ENCODE measurements at places on chromosomes 2 and 18.

DNA sequence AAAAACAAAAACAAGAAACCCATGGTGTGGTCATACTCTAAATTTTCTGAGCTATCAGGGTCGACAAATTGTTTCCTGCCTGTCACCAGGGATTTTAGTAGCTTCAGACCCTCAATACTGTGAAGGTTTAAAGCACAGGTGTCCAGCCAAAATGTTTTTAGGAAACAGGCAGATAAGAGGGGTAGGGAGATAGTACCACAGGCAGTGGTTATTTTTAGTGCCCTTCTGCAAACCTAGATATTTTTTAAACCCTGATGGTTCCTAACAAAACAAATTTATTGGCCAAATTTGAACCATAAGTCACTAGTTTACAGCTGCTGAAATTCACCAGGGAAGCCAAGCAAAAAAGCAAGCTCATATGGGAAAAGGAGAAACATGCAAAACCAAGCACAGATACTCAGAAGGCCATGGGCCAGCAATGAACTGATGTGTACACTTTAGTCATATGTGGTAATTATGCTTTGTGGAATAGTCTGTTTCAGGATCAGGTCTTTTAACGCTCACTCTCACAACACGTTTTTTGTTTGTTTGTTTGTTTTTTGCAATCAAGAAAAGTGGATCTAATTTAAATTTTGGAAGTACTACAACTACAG, 156.8 kb upstream of the STK17B start:
- DNase-seq, result no peak

DNA sequence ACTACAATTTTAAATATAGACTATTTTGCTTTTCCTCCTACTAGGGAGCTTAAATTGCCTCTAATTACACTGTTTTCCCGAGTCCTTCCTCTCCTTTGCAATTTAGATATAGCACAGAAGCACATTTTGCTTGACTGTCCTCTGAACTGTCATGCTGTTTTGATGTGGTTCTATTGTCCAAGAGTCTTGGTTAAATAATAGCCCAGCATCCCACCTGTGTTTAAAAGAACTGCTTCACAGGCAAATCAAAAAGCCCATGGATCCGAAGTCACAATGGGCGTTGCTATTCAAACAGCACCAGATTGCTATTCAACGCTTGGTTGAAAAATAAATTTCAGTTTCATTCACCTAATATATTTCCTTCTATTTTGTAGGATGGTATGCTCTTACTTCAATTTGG, 22.3 kb upstream of the ACTR3 start:
- DNase-seq, result no peak

- peak; percentile 50 for DNase-seq
These were observed 10.2 kb downstream of the NFATC1 start for GRCh38 chr18:79405781-79406575.

DNA sequence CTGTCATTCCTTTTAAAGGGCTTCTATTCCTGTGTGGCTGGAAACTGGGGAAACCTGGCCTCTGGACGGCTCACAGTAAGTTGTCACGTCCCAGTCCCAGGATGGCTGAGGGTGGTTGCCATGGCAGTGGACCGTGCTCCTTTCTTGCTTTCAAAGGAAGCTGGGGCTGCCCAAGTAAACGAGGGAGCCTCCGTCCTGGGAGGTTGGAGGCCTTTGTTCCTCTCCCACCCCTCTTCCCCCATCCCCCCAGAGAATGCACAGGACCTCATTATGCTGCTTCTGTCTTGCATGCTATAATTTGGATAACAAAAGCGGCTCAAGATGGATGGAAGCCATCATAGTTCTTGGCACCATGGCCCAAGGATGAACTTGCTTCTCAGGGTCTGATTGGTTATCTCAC, 325.5 kb upstream of the HS6ST1 start:
- no peak for DNase-seq

DNA sequence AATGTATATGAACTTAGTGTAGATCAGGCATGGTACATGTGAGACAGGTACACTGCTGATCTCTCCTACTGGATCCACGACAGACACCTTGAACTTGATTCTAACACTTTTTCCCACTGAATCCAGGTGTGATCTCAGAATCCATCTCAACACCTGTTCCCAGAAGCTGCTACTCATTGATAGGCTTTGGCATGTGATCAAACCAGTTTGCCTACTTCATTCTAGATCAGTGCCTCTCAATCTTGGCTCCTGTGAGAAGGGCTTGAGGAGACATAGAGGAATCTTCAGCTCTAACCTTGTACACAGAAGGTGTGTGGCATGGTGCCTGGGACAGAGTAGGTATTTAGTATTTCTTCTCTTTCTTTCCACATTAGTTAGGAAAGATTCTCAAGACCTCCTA, 212.3 kb upstream of the ATP5MC3 start:
- DNase-seq, result no peak

- DNase-seq, result no peak
These were observed 6.0 kb downstream of the WDR54 start for GRCh38 chr2:74427551-74427950.

- no peak for DNase-seq
These were observed 226.1 kb upstream of the CCDC68 start for GRCh38 chr18:55185391-55185790.

DNA sequence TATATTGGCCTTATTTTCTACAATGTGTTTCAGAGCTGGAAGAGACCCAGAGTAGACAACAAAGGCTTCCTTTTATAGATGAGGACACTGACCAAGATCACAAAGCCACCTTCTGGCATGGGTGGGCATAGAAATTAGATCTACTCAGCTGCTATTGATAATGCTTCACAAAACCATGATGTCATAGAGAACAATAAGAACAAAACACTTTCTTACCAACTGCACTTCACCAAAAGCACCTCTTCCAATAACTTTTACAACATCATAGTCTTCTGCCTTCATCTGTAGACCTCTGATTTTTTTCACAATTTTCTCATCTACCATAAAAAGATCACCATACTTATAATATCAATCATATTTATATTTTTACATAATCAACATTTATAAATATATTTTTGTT, 58.1 kb downstream of the ROCK2 start:
- DNase-seq, result no peak

DNA sequence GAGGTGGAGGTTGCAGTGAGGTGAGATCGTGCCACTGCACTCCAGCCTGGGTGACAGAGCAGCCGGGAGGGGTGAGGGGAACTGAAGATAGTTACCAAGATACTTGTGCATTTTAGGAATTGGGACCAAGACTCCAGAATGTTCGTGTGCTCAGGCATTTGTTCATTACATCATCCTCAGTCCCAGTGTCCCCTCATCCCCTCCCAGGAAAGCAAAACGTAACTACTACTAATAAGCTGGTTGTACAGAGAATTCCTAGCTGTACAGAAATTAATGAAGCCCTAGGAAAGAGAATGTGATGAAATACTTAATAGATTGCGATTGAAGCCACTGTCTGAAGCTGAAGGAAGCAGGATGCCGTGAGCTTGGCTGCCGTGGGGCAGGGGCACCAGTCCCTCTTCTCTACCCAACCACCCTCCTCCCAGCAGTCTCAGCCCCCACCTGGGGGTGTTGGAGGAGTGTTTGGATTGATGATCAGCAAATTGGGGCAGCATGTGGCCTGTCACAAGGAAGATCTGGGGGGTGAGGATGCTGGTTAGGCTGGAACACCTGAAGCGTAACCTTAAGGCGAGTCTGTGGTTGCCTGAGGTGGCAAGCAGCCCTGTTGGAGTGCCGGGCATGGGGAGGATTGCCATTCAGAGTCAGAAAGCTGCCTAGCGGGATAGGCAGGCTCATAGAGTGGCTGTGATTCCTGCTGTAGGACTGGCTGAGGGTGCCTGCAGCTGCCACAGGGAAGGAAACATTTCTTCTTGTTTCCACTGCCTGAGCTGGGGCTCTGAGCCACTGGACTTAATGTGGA, 140.9 kb downstream of the SH3RF3 start:
- DNase-seq, result no peak

DNA sequence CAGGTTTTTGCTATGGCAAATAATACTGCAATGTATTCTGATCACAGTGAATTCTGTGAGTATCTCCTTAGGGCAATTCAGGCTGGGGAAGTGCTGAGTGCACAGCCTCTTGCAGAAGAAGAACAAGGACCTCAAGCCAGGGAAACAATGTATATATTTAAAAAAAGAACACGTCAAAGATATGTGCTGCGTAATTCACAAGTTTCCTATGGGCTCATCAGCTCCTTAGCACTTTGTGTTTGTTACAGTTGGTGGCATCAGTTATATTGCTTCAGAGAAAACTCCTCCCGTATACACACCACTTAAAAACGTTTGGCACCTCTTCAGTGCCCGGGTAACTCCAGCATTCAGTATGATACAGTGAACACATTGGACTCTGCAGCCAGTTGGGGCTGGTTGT, 16.5 kb upstream of the MARCO start:
- DNase-seq, result no peak

- DNase-seq, result no peak
These were observed 59.6 kb downstream of the CSRNP3 start for GRCh38 chr2:165529130-165529529.

DNA sequence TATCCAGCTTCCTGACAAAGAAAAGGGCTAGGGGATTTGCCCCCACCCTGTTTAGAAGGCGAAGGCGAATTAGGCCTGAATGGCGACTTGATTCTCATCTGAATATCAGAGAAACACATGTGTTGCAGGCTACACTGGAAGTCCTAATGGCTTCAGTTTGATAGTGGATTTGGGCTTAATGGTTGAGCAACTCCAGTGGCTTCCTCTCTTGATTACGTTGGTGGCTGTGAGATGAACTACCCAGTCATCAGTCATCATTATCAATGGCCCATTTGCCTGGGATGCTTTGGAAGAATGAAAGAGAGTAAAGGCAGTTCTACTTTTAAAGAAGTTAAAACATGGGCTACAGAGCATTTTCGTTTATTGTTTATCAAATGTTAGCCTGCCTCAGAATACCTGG, 60.9 kb upstream of the IL1R1 start:
- DNase-seq, result no peak

DNA sequence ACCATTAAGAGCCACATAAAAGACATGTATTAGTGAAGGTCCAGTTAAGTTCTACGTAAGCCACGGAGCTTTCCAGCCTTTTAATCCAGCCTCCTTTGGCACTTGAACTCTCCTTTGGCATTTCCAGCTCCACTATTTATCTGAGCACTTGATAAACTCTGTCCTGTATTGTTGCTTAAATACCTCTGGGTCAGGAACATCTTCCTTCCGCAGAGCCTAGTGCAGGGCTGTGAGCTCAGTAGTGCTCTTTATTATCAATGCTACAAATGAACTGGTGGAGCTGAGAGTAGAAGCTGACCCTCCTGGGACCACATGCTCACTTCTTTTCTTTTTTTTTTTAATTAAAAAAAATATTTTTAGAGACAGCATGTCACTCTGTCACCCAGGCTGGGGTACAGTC, 4.9 kb downstream of the STPG4 start:
- DNase-seq, result no peak

- DNase-seq, result no peak
These were observed 31.1 kb downstream of the NAB1 start for GRCh38 chr2:190679813-190680591.

GRCh38 chr2:85063981-85064599, 69.1 kb upstream of the TCF7L1 start:
- DNase-seq, result no peak

GRCh38 chr18:5196253-5197031, 615 bp downstream of the AKAIN1 start:
- no peak for DNase-seq

- DNase-seq, result no peak
These were observed 550.5 kb downstream of the SPAG16 start for GRCh38 chr2:213834746-213835145.

- DNase-seq, result no peak
These were observed 130.8 kb downstream of the ZNF236 start for GRCh38 chr18:76953156-76953555.

DNA sequence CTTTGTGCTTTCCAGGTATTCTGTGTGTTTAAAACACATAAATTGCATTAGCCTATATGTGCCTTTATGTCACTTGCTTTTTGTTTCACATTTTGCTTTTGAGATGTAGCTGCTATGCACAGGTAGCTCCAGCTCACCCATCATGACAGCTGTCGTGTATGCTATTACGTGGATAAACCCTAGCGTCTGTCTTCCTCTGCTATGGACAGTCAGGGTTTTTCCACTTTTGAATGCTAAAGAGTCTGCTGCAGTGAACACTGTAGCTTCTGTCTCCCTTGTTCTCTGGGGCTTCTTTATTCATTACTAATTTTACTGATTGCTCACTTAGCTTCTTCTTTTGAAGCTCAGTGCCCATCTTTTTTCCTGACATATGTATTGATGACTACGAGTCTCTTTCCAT, 24.7 kb upstream of the MBP start:
- DNase-seq, result no peak

DNA sequence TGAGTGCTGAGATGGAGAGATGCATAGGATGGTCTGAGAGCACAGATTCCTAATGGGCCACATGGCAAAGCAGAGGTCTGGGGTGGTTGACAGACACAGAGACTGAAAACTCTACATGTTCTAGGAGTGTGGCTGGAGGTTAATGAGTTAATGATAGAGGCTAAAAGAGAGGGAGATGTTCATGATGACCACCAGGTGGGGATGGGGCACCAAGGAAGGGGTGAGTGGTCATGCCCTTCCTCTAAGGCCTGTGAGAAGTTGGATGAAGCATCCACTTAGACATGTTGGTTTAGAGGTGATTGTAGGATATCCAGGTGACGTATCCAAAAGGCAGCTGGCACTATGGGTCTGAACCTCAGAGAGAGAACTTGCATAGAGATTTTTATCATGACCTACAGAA, 102.1 kb downstream of the LRP2 start:
- DNase-seq, result no peak

GRCh38 chr2:60295636-60295962, 257.9 kb downstream of the BCL11A start:
- no peak for DNase-seq

- no peak for DNase-seq
These were observed 118.3 kb upstream of the DOK6 start for GRCh38 chr18:69282371-69282770.

- DNase-seq, result no peak
These were observed 11.3 kb downstream of the VRK2 start for GRCh38 chr2:58057707-58058530.

GRCh38 chr2:173511942-173512341, 157.3 kb downstream of the CDCA7 start:
- DNase-seq, result no peak

- DNase-seq, result no peak
These were observed 218.1 kb downstream of the WDR7 start for GRCh38 chr18:56869189-56869777.

- DNase-seq, result no peak
These were observed 12.5 kb downstream of the OTOF start for GRCh38 chr2:26465266-26465925.

- no peak for DNase-seq
These were observed 32.7 kb downstream of the AGFG1 start for GRCh38 chr2:227504700-227505099.

Measured in activated naive CD8-positive, alpha-beta T cell treated with anti-CD3 and anti-CD28 coated beads, Interleukin-2, amount 50 U/mL, for 16 hours (primary cell).